Spleen (tissue), 13 donors: ENCODE measurements at places on chromosomes 13 and 19. TPM values are rescaled to one million over a fixed set of nuclear protein-coding genes. Genes with fewer than 3 reads are reported as not detected.
A peak's percentile ranks its signal among the peaks of the same experiment; 100 is the strongest.

DNA sequence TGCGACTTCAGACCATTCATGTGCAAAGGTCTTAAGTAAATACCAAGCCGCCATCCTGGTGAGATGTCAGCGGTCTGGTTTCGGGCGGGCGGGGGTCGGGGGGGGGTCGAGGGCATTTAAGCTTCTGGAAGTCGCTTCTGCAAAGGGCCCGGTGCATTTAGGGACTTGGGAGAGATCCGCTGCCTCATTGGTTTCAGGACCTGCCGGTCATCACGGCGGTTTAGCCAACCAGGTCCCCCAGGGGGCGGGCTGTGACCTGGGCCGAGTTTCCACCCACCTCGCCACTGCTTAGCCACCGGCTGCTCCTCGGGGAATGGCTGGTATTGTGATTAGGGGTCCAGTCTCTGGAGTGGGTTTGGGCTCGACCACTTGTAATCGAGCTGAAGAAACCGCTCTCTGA, 7.8 kb downstream of the ANKLE1 start:
- peak; percentile 85 for DNase-seq
- no peaks in the 10 kb centered on the region for H3K36me3 ChIP-seq
- H3K4me1 ChIP-seq: no peaks in the 10 kb centered on the region
- H3K27ac ChIP-seq: no peak overlapping the region

- no peak overlapping the region for H3K4me3 ChIP-seq
- no peaks in the 10 kb centered on the region for H3K36me3 ChIP-seq
- no peaks in the 10 kb centered on the region for H3K27me3 ChIP-seq
- no peak for DNase-seq
Measured at GRCh38 chr13:25733696-25734435, 317.9 kb downstream of the SHISA2 start.

DNA sequence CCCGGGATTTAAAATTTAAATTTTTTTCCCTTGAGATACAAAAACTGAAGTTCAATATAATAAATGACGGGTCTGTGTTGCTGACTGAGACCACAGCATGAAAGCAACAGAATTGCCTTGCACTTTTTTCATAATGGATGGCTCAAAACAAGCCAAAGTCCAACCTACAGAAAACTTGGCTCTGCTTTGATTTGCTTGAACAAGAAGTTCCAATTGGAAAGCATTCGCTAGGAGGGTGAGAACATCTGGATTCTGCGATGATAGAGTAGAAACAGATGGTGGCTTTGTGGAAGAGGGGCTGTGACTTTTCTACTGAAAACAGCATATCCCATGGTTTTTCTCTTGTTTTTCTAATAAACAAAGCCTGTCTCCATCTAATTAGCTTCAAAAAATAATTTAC, 46.4 kb downstream of the THSD1 start:
- DNase-seq: no peak
- no peaks in the 10 kb centered on the region for H3K27me3 ChIP-seq
- H3K4me1 ChIP-seq: no peaks in the 10 kb centered on the region
- no peaks in the 10 kb centered on the region for H3K36me3 ChIP-seq
- H3K4me3 ChIP-seq: no peak overlapping the region
- H3K27ac ChIP-seq: no peak overlapping the region

GRCh38 chr19:53696951-53697350, 65.2 kb downstream of the DPRX start:
- H3K4me3 ChIP-seq: no peak overlapping the region
- no peaks in the 10 kb centered on the region for H3K27me3 ChIP-seq
- no peak overlapping the region for H3K27ac ChIP-seq
- no peak for DNase-seq

The CD22 gene
- polyA plus RNA-seq: 292 TPM

DNA sequence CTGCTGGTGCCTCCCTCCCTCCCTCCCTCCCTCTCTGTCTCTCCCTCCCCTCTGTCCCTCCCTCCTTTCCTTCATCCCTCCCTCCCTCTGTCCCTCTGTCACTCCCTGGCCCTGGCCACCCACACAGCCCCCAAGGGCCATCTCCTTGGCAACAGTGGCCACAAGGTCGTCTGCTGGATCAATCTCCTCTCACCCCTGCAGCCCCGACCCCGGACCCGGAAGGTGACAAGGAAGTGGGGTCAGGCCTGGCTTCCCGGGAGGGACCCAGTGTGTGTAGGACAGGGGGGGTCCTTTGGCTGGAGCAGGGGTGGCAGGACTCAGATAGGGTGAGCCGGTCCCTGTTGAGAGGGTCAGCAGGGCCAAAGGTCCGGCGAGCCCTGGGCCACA, 21.9 kb upstream of the TCF3 start:
- H3K36me3 ChIP-seq: no peaks in the 10 kb centered on the region
- H3K4me1 ChIP-seq: peaks cover 42% of the 10 kb centered on the region

- H3K27ac ChIP-seq: no peak within 1 kb of the TSS
- H3K4me3 ChIP-seq: peak within 1 kb of the TSS; percentile 63
- peaks cover 26% of the 10 kb centered on the region for H3K4me1 ChIP-seq
- H3K36me3 ChIP-seq: peaks cover 12% of the 10 kb centered on the region
Measured at GRCh38 chr19:33193865-33194362, at the start of gene LRP3. LRP3 (plus strand) TSS chr19:33194330; CDS start chr19:33194786, 456 bp downstream.

DNA sequence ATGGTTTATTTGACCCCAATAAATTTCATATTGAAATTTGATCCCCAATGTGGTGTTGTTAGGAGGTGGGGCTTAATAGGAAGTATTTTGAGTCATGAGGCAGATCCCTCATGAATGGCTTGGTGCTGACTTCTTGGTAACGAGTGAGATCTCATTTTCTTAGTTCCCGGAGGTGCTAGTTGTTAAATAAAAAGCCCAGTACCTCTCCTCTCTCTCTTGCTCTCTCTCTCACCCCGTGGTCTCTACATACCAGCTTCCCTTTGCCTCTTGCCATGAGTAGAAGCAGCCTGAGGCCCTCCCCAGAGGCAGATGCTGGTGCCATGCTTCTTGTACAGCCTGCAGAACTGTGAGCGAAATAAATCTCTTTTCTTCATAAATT, 39.4 kb upstream of the KATNAL1 start:
- H3K27ac ChIP-seq: peak overlapping the region; percentile 31
- no peak overlapping the region for H3K4me3 ChIP-seq
- H3K27me3 ChIP-seq: no peaks in the 10 kb centered on the region

DNA sequence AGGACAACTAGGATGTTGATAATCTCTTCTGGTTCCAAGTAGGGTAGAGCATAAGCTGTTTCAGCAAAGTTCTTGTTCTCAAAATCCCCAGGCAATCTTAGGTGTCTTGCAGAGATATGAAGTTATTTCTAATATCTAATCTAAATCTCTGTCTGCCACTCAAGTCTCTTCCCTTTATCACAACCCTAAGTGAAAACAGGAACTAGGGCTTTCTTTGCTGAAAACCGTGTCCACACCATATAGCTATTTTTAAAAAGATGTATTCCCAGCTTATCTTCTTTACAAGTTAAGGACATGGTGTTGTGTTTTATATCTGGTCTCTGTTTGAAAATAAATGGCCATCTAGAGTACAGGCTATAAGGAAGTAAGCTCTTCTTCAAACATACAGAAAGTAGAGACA, 11.3 kb upstream of the RNASEH2B start:
- H3K36me3 ChIP-seq: no peaks in the 10 kb centered on the region
- no peaks in the 10 kb centered on the region for H3K27me3 ChIP-seq
- peaks cover 7% of the 10 kb centered on the region for H3K4me1 ChIP-seq

- H3K4me1 ChIP-seq: no peaks in the 10 kb centered on the region
- no peaks in the 10 kb centered on the region for H3K36me3 ChIP-seq
- H3K27me3 ChIP-seq: no peaks in the 10 kb centered on the region
- H3K27ac ChIP-seq: no peak overlapping the region
- no peak overlapping the region for H3K4me3 ChIP-seq
Measured at GRCh38 chr13:22903301-22903700, 277.5 kb upstream of the SGCG start.

GRCh38 chr19:5147978-5148793, 179.3 kb downstream of the KDM4B start:
- H3K4me1 ChIP-seq: peaks cover 9% of the 10 kb centered on the region
- H3K27me3 ChIP-seq: no peaks in the 10 kb centered on the region
- peak; percentile 69 for DNase-seq
- no peak overlapping the region for H3K4me3 ChIP-seq
- no peak overlapping the region for H3K27ac ChIP-seq
- peaks cover 100% of the 10 kb centered on the region for H3K36me3 ChIP-seq

- H3K27ac ChIP-seq: peak overlapping the region; percentile 74
- no peaks in the 10 kb centered on the region for H3K4me1 ChIP-seq
- DNase-seq: no peak
Measured at GRCh38 chr13:103287659-103288058, 221.4 kb upstream of the SLC10A2 start.

The TNFRSF19 gene
- 1.9 TPM for polyA plus RNA-seq

GRCh38 chr13:91381371-91381770, 17.1 kb upstream of the GPC5 start:
- no peaks in the 10 kb centered on the region for H3K27me3 ChIP-seq
- DNase-seq: no peak
- H3K4me1 ChIP-seq: no peaks in the 10 kb centered on the region
- no peaks in the 10 kb centered on the region for H3K36me3 ChIP-seq
- no peak overlapping the region for H3K27ac ChIP-seq
- no peak overlapping the region for H3K4me3 ChIP-seq

- no peak for DNase-seq
- no peaks in the 10 kb centered on the region for H3K27me3 ChIP-seq
- no peak overlapping the region for H3K27ac ChIP-seq
- no peaks in the 10 kb centered on the region for H3K4me1 ChIP-seq
- H3K36me3 ChIP-seq: no peaks in the 10 kb centered on the region
Measured at GRCh38 chr13:34654203-34654602, 287.9 kb upstream of the NBEA start.

GRCh38 chr19:46932346-46932745, 71.5 kb downstream of the ARHGAP35 start:
- H3K36me3 ChIP-seq: peaks cover 13% of the 10 kb centered on the region
- no peak for DNase-seq
- H3K27me3 ChIP-seq: no peaks in the 10 kb centered on the region
- no peak overlapping the region for H3K4me3 ChIP-seq

DNA sequence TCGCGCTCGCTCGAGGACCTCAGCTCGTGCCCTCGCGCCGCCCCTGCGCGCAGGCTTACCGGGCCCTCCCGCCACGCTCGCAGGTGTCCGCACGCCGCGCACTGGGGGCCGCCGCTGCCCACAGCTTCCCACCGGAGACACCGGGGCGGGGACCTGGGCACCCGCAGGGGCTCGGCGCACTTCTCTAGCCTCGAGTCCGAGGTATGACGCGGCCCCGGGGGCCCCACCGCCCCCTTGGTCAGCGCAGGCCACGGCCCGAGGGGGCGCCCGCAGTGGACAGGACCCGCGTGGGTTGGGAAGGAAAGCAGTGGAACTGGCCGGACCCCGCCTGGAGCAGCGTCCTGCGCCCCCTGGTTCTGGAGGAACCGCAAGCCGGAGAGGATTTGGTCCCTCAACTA, 2.1 kb upstream of the GRWD1 start:
- no peaks in the 10 kb centered on the region for H3K27me3 ChIP-seq
- peak overlapping the region; percentile 98 for H3K4me3 ChIP-seq
- H3K4me1 ChIP-seq: peaks cover 50% of the 10 kb centered on the region
- peak; percentile 78 for DNase-seq
- no peak overlapping the region for H3K27ac ChIP-seq

The GJB6 gene
- polyA plus RNA-seq: 0.22 TPM

GRCh38 chr13:33575378-33575777, 242.6 kb upstream of the RFC3 start:
- H3K4me1 ChIP-seq: no peaks in the 10 kb centered on the region
- no peak overlapping the region for H3K4me3 ChIP-seq
- no peak overlapping the region for H3K27ac ChIP-seq
- no peak for DNase-seq
- no peaks in the 10 kb centered on the region for H3K36me3 ChIP-seq

The ARRDC5 gene
- 1.4 TPM for polyA plus RNA-seq

DNA sequence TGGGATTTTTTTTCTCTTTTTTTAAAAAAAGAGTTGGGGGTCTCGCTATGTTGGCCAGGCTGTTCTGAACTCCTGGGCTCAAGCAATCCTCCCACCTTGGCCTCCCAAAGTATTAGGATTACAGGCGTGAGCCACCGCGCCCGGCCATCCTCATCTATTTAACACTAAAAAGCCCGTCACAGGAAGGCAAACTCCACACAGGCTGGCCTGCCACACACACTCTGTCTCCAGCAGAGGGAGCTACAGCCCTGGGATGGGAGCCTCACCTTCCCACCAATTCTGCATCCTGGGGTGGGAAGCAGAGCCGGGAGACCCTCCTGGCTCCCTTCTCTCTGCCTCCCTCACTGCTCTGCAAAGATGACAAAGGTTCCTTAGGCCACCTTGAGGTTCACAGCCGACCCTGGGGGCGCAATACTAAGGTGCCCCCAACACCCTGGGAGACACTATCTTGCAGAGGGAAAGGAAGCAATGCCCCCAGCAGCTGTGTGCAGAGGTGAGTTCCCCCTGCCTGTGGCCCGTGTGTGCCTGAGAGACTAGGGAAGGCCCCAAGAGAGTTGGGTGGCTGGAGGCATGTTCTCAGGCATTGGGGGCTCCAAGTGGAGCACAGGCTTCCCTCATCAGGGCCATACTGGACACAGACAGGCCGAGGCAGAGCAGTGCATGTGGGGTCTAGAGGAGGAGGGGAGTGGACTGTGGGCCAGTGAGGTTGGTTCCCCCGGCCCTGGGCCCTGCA, 27.4 kb upstream of the TIMM44 start:
- no peak overlapping the region for H3K4me3 ChIP-seq
- H3K27ac ChIP-seq: no peak overlapping the region
- DNase-seq: peak; percentile 57
- no peaks in the 10 kb centered on the region for H3K27me3 ChIP-seq
- H3K36me3 ChIP-seq: peaks cover 67% of the 10 kb centered on the region

GRCh38 chr13:113796964-113797676, 38.1 kb downstream of the TMEM255B start:
- H3K36me3 ChIP-seq: no peaks in the 10 kb centered on the region
- H3K27ac ChIP-seq: no peak overlapping the region
- no peak overlapping the region for H3K4me3 ChIP-seq
- peaks cover 8% of the 10 kb centered on the region for H3K4me1 ChIP-seq
- peaks cover 2% of the 10 kb centered on the region for H3K27me3 ChIP-seq

DNA sequence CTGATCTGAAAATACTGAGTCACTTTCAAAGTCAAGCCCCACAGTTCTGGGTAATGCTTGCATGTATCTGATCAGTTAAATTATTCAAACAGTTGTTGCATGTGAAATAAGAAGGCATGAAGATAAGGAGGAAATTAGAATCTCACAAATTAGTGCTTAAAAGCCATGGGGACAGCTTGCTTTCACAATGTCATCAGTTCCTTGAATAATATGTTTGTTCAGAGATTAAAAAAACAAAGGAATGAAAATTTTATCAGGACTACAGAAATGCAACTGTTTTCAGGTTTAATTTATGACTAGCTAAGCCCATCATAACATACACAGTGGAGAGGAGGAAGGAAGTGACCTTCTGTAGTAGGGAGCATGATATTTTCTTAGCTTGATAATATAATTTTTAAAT, 150.1 kb downstream of the OXGR1 start:
- no peaks in the 10 kb centered on the region for H3K27me3 ChIP-seq
- no peak overlapping the region for H3K27ac ChIP-seq
- no peaks in the 10 kb centered on the region for H3K4me1 ChIP-seq
- no peak overlapping the region for H3K4me3 ChIP-seq
- no peak for DNase-seq
